ENCODE measurements at places on chromosomes 7 and 10. TPM values are rescaled to one million over a fixed set of nuclear protein-coding genes. Genes with fewer than 3 reads are reported as not detected.

DNA sequence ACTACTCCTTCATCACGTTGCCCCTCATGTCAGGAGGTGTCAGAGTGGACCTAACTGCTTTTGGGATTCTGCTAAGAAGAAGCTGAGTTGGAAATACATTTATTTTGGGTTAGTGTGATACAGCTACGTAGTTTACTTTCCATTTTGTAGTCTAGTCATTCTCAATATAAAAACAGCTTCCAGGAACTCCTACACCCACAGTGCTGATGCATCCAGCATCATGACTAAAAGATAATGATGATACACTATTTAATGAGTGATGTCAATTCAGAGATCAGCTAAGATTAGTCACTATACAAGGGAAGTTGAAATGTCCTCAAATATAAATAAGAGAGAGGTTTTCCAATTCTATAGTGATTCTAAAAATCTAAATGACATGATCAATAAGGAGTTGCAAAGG is 264.2 kb upstream of the SLC26A5 start:
- H3K36me3 ChIP-seq: no peaks in the 10 kb centered on the region
- DNase-seq: no peak
- no peaks in the 10 kb centered on the region for H3K4me1 ChIP-seq
- H3K4me3 ChIP-seq: no peak overlapping the region
- H3K27ac ChIP-seq: no peak overlapping the region
- H3K27me3 ChIP-seq: no peaks in the 10 kb centered on the region

DNA sequence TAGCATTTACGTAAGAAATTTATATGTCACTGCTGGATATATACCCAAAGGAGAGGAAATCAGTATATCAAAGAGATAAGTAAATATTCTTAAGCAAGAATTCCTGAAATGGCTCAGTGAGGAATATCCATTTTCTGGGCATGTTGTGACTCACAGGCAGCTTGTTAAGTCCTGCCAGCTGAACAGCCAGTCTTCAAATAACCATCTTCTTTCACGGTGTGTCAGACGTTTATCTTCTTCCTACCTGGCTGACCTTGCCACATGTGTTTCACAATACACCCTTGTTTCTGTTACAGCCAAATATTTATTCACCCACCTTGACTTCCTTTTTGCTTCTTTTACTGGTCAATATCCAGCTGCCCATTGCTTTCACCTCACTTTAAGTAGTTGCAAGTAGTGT is 648.1 kb downstream of the ANKRD7 start:
- H3K4me3 ChIP-seq: no peak overlapping the region
- no peak for DNase-seq
- H3K27me3 ChIP-seq: no peaks in the 10 kb centered on the region

GRCh38 chr7:573269-573932 is 53.8 kb upstream of the PDGFA start:
- H3K4me1 ChIP-seq: no peaks in the 10 kb centered on the region

Gene SEM1
- 50.8 TPM for total RNA-seq

Gene RSPH10B2
- 2.2 TPM for total RNA-seq

Gene VAX1
- total RNA-seq: not detected

- no peak overlapping the region for H3K27ac ChIP-seq
- DNase-seq: no peak
- H3K4me1 ChIP-seq: no peaks in the 10 kb centered on the region
- H3K27me3 ChIP-seq: no peaks in the 10 kb centered on the region
- no peaks in the 10 kb centered on the region for H3K36me3 ChIP-seq
These were observed 174.7 kb upstream of the PDE1C start for GRCh38 chr7:32244806-32245345.

- no peaks in the 10 kb centered on the region for H3K4me1 ChIP-seq
- no peak for DNase-seq
- H3K4me3 ChIP-seq: no peak overlapping the region
These were observed 35.0 kb upstream of the LSM8 start for GRCh38 chr7:118148930-118149329.

- DNase-seq: no peak
- H3K4me3 ChIP-seq: no peak overlapping the region
- no peak overlapping the region for H3K27ac ChIP-seq
These were observed 493.8 kb upstream of the MGMT start for GRCh38 chr10:128973221-128973620.

GRCh38 chr10:3951993-3952392 is 167.0 kb upstream of the KLF6 start:
- no peaks in the 10 kb centered on the region for H3K36me3 ChIP-seq
- peaks cover 8% of the 10 kb centered on the region for H3K4me1 ChIP-seq
- no peaks in the 10 kb centered on the region for H3K27me3 ChIP-seq
- H3K4me3 ChIP-seq: no peak overlapping the region

DNA sequence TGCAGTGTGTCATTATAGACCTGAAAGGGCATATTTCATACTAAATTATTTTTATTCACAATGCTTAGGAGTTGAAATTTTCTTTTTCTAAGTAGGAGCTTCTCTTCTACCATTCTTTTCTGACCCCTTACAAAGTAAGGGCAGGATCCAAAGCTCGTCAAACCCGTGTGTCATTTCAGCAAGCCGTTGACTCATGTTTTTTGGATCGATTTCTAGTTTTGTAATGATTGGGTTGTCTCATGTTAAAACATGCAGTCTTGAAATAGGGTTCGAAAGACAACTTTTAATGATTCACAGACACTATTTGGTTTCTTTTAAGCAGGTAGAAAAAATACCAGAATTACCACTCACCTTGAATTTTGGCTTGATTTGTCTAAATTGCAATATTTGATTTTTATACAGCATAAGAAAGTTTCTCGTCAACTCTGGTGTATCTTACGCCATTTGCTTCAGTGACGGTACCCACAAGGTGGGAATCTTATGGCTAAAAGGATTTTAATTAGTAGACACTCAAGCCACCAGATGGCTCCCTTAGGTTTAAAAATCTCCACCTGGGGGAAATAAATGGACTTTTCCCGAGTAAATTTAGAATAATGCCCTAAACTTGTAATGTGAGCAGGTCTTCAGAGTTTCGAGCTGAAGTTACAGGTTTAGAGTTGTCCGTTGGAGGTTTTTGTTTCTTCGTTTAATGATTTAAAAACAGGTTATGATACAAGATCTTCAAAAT is 283.4 kb downstream of the CCDC3 start:
- H3K27ac ChIP-seq: no peak overlapping the region
- DNase-seq: no peak

Gene MAGI2
- 12.9 TPM for total RNA-seq

DNA sequence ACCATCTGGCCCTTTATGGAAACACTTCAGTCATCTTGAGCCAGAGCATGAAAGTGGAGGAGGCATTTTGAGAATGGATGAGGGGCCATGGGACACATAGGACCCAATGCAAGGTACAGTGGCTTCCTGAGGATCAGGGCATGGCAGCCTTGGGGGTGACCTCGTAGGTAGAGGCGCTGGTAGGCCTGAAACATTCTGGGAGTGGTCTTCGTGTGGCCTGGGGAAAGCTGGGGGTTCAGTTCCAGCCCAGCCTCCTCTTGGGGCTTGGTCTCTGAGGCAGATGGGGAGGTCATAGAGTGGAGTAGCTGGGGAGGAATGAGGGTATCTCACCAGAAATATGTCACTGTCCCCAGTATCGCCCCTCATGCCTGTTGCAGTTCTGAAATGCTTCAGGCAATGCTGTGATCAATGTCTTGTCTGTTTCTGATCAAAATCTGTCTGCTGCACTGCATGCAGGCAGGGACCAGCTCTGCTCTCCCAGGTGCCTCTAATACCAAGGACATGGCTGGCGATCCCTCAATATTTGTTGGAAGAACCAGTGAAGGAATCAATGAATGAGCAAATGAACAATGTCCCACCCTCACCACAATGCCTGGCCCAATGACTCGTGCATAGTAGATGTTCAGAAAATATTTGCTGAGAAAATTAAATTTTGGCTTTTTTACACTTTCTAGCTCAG is 90.9 kb downstream of the CHST15 start:
- H3K36me3 ChIP-seq: peaks cover 14% of the 10 kb centered on the region
- peak; percentile 53 for DNase-seq
- peaks cover 11% of the 10 kb centered on the region for H3K4me1 ChIP-seq
- no peak overlapping the region for H3K4me3 ChIP-seq
- no peak overlapping the region for H3K27ac ChIP-seq
- no peaks in the 10 kb centered on the region for H3K27me3 ChIP-seq

- no peak for DNase-seq
- H3K27ac ChIP-seq: no peak overlapping the region
- H3K4me1 ChIP-seq: no peaks in the 10 kb centered on the region
- no peak overlapping the region for H3K4me3 ChIP-seq
- H3K36me3 ChIP-seq: no peaks in the 10 kb centered on the region
- H3K27me3 ChIP-seq: no peaks in the 10 kb centered on the region
These were observed 196.9 kb upstream of the CNTNAP2 start for GRCh38 chr7:145919712-145920111.

Gene MKX
- not detected for total RNA-seq

- no peak overlapping the region for H3K4me3 ChIP-seq
- no peaks in the 10 kb centered on the region for H3K36me3 ChIP-seq
These were observed 80.6 kb downstream of the PRKAG2 start for GRCh38 chr7:151796091-151796870.

Gene PRKG1
- 7.0 TPM for total RNA-seq

Gene KIF11
- total RNA-seq: 1.8 TPM

Gene SUPV3L1
- total RNA-seq: 28.5 TPM

- H3K4me1 ChIP-seq: peaks cover 12% of the 10 kb centered on the region
- no peaks in the 10 kb centered on the region for H3K27me3 ChIP-seq
- DNase-seq: no peak
- H3K36me3 ChIP-seq: no peaks in the 10 kb centered on the region
- H3K27ac ChIP-seq: peak overlapping the region; percentile 46
These were observed 4.7 kb downstream of the TMEM236 start for GRCh38 chr10:17756557-17757217.

Gene CYP3A7
- total RNA-seq: not detected

- H3K27me3 ChIP-seq: peaks cover 19% of the 10 kb centered on the region
- no peaks in the 10 kb centered on the region for H3K36me3 ChIP-seq
- peak; percentile 34 for DNase-seq
- no peaks in the 10 kb centered on the region for H3K4me1 ChIP-seq
These were observed 10.7 kb downstream of the EBF3 start for GRCh38 chr10:129953119-129954051.

Gene TNRC18
- 124 TPM for total RNA-seq

GRCh38 chr7:7347045-7347444 is 164.7 kb downstream of the C1GALT1 start:
- no peaks in the 10 kb centered on the region for H3K36me3 ChIP-seq
- H3K4me1 ChIP-seq: no peaks in the 10 kb centered on the region
- no peak for DNase-seq
- H3K4me3 ChIP-seq: no peak overlapping the region
- H3K27ac ChIP-seq: no peak overlapping the region

DNA sequence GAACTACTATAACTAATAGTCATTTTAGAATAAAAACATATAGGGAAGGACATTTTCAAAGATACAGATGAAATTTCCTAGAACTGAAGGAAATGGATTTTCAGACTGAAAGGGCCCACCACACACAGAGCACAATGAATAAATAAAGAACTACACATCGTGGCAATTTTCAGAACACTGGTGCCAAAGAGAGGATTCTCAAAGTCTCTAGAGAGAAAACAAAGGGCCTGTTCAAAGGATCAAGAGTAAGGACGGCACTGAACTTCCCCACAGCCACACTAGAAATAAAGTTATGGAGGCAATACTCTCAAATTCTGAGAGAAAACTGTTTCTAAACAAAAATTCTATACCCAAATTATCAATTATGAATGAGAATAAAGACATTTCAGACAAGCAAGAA is 21.9 kb downstream of the NAPEPLD start:
- peaks cover 68% of the 10 kb centered on the region for H3K36me3 ChIP-seq
- no peak overlapping the region for H3K27ac ChIP-seq
- DNase-seq: no peak
- no peaks in the 10 kb centered on the region for H3K27me3 ChIP-seq
- no peak overlapping the region for H3K4me3 ChIP-seq
